ENCODE measurements at places on chromosomes 13 and 19.

DNA sequence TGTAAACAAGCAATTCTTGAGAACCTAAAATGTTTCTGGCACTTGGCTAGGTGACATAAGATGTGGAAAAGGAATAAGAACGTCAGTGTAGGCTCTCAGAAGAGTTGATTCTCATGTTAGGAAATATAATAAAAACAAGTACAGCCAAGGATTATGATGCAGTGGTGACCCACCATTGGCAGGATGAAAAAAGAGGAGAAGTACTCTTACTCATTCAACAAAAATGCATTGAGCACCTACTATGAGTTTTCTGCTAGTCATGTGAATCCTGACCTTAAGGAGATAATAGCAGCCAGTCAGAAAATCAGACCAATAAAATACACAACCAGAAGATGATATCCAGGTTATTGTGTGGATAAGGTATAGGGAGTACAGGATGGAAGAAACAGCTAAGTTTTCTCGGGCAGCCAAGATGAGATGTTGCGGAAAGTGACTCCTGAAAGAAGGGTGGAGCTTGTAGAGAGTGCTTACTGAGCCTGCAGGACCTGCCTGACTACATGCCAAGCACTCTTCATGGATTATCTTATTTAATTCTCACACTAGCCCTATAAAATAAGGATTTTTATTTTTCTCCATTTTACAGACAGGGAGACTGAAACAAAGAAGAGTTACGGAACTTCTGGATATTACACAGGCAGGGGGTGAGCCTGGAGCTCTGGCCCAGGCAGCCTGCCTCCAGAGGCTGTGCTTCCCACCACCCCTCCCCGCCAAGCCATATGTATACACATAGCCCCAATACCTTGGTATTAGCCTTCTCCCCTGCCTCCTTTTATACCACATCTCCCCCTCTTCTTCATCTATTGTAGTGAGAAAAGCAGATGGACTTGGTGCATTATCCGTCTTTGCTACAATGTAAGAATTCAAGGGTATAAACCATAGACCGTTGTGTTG lies 58.0 kb downstream of the TGDS start:
- DNase-seq = no peak

- no peak for DNase-seq
Observed at GRCh38 chr13:66338542-66338941, 891.6 kb downstream of the PCDH9 start.

DNA sequence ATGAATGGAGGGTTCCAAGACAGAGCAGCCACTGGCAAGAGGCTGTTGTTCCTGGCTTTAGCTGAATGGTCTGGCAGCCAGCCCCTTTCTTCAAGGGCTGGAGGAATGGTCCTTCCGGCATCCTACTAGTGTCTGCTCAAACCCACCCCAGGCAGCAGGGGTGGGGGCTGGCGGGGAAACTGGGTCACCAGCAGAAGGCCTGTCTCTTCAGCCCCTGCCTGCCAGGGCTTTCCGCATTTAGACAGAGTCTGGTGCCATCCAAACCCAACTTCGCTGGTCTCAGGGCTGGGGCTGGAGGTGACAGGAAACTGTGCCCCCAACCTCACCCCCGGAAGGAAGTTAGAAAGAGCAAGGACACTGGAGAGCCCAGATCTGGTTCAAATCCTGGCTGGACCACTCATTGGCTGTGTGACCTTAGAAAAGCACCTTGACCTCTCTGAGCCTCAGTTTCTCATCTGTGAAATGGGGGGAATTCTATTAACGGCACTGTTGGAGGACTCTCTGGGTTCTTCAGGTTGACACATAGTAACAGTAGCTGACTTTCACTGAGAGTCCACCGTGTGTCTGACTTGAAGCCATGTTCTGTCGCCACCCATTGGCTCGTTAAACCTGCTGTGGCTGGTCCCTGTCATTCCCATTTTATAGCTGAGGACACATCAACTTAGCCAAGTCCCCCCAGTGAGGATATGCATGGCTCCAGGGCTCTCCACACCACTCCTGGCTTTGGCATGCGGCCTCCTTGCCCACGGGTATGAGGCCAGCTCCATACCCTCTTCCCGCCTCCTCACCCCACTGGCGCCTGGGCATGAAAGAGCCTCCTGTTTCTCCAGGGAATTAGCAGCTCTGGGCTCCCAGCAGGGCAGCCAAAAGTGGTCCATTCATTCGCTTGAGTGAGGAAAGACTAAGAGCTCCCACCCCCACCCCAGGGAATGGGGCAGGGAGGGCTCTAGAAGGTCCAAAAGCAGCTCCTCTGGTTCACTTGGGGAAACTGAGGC lies 2.5 kb upstream of the NR2C2AP start:
- DNase-seq = no peak

- DNase-seq = no peak
Observed at GRCh38 chr19:1103132-1103707, 574 bp upstream of the GPX4 start.

- no peak for DNase-seq
Observed at GRCh38 chr13:37127691-37128241, 22.3 kb upstream of the CSNK1A1L start.

- no peak for DNase-seq
Observed at GRCh38 chr13:59247171-59247570, 916.6 kb downstream of the DIAPH3 start.

- peak; percentile 75 for DNase-seq
Observed at GRCh38 chr19:55638864-55639359, 1.9 kb upstream of the ZNF580 start.

GRCh38 chr19:49153167-49153809 lies 1.9 kb downstream of the HRC start:
- DNase-seq = no peak

DNA sequence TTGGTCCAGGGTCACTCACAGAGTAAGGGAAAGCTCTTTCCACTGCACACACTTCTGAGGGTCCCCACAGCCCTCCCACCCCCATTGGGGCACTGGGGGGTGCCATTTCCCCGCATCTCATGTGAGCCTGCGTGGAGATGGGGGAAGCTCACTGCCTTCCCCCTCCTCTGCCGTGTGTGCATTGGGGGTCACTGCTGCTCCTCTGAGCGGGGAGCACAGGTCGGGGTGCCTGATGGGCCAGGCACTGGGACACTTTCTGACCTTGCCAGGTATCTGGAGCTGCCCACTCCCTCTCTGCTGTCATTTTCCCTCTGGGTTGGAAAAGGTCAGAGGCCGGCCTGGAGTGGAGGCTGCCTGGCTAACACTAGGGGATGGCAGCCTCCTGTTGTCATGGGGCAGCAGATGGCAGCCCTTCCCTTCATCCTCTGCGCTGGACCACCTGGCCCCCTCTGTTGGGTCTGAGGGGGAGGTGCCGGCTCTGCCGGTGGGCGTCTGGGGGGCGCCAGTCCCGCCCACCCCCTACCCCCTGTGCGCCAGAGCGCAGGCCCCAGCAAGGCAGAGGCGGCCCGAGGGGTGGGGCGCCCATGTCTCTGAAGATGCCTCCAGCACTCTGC lies 9.1 kb downstream of the SSBP4 start:
- no peak for DNase-seq

DNA sequence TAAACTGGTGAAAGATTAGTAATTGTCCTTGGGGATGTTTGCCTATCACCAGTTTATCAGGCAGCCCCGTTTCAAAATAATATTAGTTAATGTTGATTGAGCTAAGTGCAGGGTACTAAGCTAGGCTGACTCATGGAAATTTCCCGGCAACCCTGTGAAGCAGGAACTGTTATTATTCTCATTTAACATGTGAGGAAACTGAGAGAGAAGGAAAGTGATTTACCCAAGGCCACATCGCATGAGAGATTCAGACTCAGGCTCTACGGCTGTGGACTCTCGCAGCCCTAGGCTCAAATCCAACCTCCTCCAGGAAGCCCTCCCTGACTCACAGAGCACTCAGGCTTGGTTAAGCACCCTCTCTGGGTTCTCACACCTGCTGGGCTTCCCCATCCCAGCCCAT lies 19.7 kb downstream of the CLPTM1 start:
- DNase-seq = no peak

DNA sequence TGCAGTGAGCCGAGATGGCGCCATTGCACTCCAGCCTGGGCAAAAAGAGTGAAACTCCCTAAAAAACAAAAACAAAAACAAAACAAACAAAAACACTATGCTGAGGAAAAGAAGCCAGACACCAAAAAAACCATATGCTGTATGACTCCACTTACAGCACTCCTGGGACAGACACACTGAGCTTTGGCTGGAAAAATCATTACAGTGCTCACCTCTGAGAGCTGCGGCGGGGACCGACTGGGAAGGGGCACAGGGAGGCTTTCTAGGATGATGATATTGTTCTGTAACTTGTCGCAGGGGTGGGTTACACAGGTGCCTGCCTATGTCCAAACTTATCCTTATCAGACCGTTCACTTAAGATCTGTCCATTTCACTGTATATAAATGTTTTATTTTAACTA lies 7.8 kb downstream of the PNMA8A start:
- DNase-seq = no peak

DNA sequence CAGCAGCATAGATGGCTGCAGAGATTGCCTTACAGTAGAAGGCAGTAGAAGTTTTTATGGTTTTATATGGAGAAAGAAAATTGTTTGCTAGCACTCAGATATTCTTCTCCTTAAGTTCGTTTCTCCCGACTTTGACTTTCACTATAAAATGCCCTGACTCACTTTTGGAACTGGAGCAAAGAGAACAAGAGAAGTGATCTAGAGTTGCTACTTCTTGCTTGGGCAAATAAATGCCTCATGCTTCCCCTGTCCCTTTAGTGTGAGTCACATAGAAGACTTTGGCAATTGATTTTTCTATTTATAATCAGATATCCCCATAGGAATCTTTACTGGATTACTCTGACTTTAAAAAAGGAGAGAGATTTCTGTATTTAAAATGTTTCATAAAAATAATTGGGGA lies 46.9 kb downstream of the ITGBL1 start:
- no peak for DNase-seq

DNA sequence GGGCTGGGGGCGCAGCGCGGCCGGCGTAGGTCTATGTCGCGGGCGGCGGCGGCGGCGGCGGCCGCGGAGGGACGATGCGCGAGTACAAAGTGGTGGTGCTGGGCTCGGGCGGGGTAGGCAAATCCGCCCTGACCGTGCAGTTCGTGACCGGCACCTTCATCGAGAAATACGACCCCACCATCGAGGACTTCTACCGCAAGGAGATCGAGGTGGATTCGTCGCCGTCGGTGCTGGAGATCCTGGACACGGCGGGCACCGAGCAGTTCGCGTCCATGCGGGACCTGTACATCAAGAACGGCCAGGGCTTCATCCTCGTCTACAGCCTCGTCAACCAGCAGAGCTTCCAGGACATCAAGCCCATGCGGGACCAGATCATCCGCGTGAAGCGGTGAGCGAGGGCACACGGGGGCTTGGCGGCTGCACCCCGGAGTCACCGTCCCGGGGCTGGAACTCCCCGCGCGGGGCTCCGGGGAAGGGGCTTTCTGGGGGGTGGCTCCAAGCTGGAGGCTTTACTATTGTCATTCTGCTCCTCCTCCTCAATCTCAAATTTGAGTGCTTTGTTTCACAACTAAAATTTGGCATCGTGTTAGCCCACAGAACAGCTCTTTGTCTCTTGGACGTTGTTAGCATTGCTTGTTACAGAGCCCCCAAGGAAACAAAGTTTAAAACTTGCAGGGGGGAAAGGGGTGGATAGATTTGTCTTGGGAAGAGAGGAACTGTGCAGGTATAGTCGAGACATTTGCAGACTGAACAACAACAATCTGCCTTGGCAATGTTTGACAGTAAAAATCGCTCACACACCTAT lies 630 bp downstream of the RAP2A start:
- peak; percentile 36 for DNase-seq

DNA sequence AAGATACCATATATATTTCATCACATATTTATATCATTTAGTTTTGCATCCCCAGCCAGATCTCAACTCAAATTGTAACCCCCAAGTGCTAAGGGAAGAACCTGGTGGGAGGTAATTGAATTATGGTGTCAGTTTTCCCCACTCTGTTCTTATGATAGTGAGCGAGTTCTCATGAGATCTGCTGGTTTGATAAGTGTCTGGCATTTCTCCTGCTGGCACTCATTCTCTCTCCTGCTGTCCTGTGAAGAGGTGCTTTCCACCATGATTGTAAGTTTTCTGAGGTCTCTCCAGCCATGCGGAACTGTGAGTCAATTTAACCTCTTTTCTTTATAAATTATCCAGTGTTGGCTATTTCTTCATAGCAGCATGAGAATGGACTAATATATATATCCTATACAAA lies 462.5 kb upstream of the SLITRK5 start:
- no peak for DNase-seq

GRCh38 chr13:45863709-45864590 lies 12.4 kb upstream of the SIAH3 start:
- no peak for DNase-seq

GRCh38 chr13:28494504-28494777 lies 487 bp downstream of the FLT1 start:
- DNase-seq = no peak

DNA sequence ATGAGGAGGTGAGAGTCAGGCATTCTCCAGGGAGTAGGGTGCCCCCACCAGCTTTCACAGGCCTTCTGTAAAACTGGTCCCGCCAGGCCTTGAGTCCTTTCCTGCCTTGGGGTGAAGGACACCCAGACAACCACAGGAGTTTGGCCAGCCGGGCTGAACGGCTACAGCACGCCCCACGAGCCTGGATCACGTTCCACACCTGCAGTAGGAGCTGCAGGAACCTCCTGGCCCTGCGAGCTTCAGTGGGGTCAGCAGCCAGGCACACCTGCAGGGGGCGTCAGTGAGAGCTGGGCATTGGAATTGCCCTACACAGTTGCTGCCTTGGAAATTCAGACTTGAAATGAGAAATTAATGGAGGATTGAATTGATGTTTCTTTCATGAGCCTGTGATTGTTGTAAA lies 45.7 kb downstream of the COL4A2 start:
- no peak for DNase-seq

DNA sequence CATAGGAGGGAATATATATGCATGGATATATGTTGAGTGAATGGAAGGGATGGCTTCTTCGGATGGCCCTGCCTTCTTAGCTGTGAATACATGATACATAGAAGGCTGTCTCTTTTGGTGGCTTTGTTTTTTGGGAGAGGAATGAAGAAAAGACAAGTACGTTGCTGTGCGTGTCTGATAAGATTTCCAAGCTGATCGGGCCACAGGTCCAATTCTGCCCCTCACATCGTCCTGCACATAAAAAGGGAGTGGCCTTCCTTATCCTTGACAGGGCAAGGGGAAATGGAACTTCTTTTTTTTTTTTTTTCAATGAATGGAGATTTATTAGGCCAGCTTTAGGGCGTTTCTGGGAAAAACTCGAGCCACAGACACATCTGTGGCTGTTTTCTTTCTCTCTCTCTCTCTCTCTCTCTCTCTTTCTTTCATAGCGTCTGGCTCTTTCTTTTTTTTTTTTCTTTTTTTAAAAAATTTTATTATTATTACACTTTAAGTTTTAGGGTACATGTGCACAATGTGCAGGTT lies 103.8 kb upstream of the SPATA13 start:
- no peak for DNase-seq

DNA sequence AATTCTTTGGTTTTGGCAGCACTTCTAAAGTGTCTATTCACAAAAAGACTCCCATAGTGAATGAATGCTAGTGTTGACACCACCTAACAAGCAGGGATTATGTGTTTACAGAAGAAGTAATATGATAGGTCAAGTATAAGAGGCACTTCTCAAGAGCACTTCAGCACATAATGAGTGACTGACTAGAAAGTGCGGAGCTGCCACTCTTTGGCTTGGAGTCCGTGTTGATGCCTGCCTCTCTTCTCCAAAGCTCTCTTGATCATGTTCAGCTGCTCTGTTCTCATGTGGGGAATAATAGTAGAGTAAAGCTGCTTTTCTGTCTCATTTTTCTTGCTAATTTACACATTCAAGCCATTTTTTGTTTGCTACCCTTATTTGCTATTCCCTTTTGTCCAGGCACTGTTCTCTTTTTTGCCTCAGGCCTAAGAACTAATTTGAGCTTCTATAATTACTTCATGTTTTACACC lies 22.7 kb upstream of the MAB21L1 start:
- DNase-seq = no peak

GRCh38 chr13:40779049-40779448 lies 8.1 kb upstream of the MRPS31 start:
- DNase-seq = no peak
